GM23248 (cell line): ENCODE measurements at places on chromosomes 11 and 22. TPM values are rescaled to one million over a fixed set of nuclear protein-coding genes. Genes with fewer than 3 reads are reported as not detected.

Gene TNNT3
- not detected in 2 replicates for total RNA-seq

Gene CDC42BPG
- total RNA-seq = not detected in 2 replicates

Gene ACTN3
- not detected in 2 replicates for total RNA-seq

Gene GAL
- 0.97 and 1.5 TPM in 2 replicates for total RNA-seq

Gene MISFA
- total RNA-seq = not detected in 2 replicates

DNA sequence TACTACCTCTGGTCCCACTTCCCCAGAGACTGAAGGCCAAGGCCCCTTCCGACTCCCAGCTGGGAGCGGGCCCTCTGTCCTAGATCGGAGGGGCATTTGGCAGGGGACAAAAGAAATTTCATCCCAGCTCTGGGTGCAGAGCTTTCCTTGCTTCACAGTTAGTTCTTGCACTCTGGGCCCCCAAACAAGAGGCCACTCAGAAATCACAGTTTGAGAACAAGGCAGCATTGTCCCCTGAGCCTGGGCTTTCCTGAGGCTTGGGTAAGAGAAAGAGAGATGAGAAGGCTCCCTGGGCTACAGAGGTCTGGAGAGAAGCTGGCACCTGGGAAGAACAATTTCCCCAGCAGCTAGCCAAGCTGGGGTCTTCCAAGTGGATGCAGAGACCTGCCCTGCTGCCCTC, 71.8 kb upstream of the NCAM1 start:
- no peak for DNase-seq

- DNase-seq = no peak
These were observed 93.4 kb downstream of the WT1 start for GRCh38 chr11:32341620-32342613.

DNA sequence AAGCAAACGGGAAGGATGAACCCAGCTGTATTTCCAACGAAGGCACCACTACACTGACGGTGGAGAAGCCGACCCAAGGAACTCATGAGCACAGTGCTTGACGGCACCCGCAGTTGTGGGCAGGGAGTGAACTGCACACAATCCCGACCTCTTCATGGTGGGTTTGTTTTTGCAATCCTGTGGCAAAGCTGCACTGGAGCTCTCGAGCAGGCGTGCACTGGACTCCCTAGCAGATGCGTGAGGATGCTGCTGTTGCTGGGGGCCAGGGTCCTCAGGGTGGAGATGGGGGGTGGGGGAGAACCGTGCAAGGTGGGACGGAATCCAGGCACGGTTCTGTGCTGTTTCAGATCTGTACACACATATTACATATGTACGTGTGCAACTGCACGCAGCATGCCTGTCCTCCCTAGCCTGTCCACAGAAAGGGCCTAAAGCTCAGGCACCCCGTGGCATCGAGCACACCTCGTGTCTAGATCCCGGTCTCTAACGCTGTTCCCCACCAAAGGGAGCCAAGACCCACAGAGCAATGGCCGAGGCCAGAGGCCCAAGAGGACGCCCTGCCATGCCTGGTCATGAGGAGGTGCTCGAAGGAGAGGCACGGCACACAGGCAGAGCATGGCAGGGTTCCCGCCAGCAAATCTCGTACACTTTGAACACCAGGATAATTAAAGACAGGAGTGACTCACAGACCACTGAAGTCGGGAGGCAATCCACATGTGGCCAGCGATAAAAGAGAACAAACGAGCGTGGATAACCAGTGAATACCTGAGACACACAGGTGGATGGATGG, 17.6 kb downstream of the ALG12 start:
- no peak for DNase-seq

DNA sequence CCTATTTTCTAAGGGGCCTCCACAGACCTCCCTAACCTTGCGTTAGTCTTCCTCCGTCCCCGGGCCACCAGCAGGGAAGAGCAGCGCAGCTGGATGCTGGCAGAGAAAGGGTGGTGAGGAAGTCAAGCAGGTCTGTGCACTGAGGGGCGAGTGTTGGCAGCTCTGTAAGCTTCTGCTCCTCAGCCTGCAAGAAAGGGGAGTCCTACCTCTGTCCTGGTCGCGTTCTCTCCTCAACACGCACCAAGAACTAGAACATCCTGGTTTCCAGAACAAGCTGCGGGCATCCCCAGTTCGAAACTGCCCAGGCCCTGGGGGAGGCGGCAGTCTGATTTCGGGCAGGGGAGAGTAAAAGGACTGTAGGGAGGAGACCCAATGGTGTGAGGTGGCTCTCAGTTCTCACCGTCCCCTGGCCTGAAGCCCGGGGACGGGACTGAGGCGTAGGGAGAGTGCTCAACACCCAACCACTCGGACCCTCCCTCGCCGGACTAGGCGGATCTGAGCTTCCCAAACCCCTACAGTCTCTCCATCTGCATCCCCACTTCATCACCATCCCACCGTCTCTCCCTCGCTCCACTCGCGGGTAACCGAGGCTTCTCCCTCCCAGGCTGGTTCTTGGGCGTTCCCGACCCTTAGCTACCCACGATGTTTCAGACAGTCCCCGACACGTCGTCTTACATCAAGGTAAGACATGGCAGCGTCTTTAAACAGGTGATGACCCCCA, 7.7 kb upstream of the FLI1 start:
- DNase-seq = no peak

GRCh38 chr11:109085708-109086373, 336.1 kb upstream of the C11orf87 start:
- peak; percentile 85 for DNase-seq

DNA sequence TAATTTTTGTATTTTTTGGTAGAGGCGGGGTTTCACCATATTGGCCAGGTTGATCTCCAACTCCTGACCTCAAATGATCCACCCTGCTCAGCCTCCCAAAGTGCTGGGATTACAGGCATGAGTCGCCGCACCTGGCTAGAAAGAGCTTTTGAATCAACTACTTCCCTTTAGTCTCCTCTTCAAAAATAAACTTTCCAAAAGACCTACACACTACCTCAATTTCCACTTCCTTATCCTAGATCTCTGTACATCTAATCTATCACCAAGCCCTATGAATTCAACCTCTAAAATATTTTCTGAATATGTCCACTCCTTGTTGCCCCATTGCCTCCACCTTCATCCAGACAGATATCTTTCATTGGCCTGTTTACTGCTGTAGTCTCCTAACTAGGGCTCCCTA, 13.1 kb upstream of the DDX6 start:
- DNase-seq = no peak

DNA sequence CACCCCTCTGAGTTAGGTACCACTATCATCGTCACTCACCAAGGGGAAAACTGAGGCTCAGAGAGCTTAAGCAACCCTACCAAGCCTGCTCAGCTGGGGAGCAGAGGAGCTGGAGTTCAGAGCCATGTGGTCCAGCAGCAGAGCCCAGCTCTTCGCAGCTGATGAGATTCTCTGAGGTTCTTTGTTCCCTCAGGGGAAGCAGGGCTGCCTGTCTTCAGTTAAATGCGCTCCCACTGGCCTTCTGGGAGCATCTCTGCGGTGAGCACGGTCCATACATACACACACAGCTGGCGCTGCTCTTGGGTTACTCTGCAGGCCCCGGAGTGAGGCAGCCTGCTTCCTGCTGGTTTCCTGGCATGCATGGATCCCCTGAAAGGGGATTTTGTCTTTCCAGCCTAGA, 5.2 kb upstream of the PTGDR2 start:
- DNase-seq = no peak

GRCh38 chr11:72478669-72479068, 44.3 kb upstream of the CLPB start:
- DNase-seq = peak; percentile 13

GRCh38 chr11:32326522-32326921, 108.8 kb downstream of the WT1 start:
- peak; percentile 19 for DNase-seq

DNA sequence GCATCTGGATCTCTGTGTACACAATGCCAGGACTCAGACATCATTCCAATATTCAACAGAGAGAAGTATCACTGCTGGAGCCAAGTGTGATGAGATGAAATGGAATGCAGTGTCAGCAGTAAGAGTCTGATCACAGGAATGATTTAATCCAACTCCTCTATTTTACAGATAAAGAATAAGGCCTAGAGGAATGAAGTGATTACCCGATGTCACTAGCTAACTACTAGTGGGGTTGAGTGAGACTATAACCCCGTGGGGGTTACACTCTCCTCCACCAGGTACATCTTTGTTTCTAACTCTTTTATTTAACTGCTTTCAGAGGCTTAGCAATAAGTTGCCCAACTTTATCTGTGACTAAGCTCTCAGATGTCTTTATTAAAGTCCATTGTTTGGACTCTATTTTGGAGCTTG, 94.2 kb upstream of the FAT3 start:
- DNase-seq = peak; percentile 63

GRCh38 chr11:88543902-88544655, 206.5 kb upstream of the CTSC start:
- DNase-seq = peak; percentile 95

DNA sequence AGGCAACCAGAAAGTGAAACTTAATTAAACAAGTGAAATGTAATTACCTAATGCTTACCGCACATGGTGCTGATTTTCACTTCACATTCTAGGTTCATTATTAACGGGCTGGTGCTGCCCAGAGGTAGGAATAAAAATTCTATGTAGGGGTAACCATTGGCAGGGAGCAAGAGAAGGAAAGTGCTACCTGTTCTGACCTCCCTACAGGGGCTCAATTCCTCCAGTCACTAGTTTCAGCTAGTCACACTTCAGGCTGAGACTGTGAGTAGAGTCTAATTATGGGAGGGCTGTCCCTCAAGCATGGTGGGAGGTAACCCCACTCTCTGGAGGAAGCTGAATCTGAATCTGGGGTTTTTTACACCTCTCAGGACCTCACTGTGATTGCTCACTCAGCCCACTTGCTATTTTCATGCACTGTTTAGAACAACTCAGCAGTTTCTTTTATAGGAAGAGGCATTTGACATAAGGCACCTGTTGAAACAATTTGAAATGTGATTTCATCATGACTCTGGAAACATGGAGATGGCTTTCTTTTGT, 75.4 kb downstream of the MAML2 start:
- DNase-seq = no peak

GRCh38 chr11:47175746-47176327, 842 bp downstream of the ARFGAP2 start:
- no peak for DNase-seq
